ENCODE measurements at places on chromosomes 5 and 9.

DNA sequence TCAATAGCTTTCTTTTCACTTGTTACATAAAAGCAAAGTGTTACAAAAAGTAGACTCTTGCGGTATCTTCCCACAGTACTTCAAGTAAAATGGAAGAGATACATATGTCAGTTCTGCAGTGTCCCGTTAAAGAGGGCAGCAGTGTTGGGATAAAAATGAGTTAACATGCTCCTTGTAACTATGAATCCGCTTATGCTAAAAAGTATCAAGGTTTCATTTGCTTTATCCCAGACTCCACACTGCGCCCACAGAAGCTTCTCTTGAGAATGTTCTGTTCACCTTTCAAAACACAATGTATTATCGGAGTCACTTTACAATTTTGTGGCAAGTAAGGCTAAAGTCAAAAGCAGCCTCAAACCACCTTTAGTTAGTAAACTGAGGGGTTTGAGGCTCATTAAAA, 790 bp downstream of the PTAR1 start:
- no peak for DNase-seq

GRCh38 chr9:98972716-98973115, 29.0 kb downstream of the COL15A1 start:
- no peak for DNase-seq

GRCh38 chr9:107067739-107068416, 204.9 kb downstream of the ZNF462 start:
- DNase-seq = peak; percentile 33

GRCh38 chr5:1745123-1745795, 54.4 kb downstream of the MRPL36 start:
- DNase-seq = no peak

- no peak for DNase-seq
Observed at GRCh38 chr9:127525401-127526188, 74.3 kb downstream of the LRSAM1 start.

DNA sequence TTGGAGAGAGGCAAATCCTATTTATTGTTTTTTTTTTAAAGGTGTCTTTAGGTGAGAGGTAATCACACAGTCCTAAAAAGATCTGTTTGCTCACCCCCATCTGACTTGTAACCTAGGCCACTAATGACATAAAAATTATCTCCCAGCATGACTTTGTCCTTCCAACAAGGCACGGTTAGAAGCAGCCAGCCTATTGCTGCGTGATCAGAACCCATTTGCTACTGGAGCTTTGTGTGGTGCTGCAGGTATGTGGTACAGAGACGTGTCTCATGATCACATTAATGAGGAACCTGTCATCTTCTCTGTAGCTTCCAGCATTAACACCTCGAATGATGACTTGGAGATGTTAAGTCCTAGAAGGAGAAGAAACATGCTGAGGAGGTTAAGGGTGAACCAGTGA, 555.8 kb upstream of the TLE4 start:
- peak; percentile 92 for DNase-seq

DNA sequence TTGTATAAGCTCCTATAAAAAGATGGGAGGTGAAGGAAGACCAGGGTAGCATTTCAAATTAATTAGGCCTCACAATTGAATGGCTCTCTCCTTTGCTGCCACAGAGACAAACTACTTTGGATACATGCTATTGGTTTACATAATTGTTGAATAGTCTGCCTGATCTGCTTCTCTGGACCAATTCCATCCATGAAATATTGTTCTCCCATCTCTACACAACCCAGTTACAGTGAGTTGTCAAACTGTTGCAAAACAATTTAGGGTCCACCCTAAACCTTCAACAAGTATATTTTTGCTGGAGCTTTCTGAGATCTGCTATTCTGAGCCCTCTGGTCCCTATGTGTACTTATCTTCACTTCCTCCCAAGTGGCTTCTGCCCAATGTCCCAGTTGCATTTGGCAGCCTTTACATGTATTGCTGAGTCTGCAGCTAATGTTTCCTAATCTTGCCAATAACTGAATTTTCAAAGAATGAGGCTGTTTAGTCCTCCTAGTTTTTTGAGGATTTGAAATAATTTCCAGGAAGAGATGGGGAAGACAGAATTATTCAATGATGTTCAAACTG, 38.9 kb downstream of the AGTPBP1 start:
- no peak for DNase-seq

DNA sequence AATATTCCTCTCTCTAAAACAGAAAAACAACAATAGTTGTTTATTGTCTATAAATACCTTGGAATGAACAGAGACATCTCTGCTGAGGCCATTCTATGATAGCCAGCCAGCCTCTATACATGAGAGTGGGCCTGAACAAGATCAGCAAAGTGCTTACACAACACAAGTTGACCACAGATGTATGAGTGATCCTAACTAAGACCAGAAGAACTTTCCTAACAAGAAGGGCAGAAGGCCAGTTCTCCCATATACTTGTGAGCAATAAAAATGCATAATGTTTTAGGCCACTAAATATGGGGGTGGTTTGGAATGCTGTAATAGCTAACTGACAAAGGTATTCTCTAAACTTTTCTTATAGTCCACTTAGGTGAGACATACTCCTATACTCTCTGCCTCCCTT, 345.7 kb downstream of the SPATA31D1 start:
- DNase-seq = no peak

GRCh38 chr9:107138261-107138992, 144.7 kb upstream of the RAD23B start:
- DNase-seq = no peak

GRCh38 chr5:130135506-130135905, 231.2 kb downstream of the CHSY3 start:
- no peak for DNase-seq

DNA sequence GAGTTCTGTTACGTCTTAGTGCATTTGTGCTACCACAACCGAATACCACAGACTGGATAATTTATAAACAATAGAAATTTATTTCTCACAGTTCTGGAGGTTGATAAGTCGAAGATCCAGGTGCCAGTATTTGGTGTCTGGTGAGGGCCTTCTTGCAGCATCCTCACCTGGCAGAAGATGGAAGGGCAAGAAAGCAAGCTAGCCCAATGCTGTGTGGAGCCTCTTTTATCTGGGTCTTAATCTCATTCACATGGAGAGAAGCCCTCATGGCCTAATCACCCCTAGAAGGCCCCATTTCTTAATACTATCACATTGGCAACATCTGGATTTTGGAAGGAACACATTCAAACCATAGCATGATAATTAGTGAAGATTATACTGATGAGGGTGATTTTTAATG, 159.3 kb downstream of the CHSY3 start:
- DNase-seq = no peak

GRCh38 chr5:162769019-162769418, 668.4 kb upstream of the CCNG1 start:
- no peak for DNase-seq

GRCh38 chr5:59037041-59037440, 454.2 kb downstream of the RAB3C start:
- DNase-seq = no peak

GRCh38 chr5:164868761-164869160, 1363.3 kb downstream of the MAT2B start:
- DNase-seq = no peak

DNA sequence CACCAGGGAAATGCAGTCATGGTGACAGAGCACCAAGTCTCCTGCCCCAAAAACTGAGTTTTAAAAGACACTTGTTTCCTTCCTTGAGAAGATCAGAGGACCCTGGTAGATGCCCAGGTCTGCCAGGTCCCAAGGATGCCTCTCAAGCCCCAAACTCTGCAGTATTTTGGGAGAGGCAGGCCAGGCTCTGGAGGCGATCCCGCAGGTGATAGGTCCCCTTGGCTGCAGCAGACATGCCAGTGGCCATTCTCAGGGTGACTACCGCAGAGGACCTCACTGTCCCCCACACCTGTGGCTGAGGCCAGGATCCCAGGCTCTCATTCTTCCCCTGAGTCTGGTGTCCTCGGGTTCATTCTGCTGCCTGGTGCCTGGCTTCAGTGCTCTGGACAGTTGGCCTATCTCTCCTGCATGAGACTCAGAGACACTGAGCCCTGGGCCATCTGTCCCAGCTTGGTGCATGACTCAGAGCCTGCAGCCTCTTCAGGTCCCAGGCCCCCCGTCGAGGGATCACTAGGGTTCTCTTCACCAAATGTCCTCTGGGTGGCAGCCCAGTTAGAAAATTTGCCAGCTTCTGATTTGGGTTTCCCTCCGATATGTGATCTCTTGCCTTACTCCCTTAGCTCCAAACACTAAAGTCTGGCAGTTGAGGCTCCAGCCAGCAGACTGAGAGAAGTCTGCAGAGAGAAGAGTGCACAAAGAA, 59.7 kb upstream of the GARNL3 start:
- DNase-seq = no peak

GRCh38 chr9:100352201-100352726, 478 bp downstream of the TEX10 start:
- peak; percentile 46 for DNase-seq

DNA sequence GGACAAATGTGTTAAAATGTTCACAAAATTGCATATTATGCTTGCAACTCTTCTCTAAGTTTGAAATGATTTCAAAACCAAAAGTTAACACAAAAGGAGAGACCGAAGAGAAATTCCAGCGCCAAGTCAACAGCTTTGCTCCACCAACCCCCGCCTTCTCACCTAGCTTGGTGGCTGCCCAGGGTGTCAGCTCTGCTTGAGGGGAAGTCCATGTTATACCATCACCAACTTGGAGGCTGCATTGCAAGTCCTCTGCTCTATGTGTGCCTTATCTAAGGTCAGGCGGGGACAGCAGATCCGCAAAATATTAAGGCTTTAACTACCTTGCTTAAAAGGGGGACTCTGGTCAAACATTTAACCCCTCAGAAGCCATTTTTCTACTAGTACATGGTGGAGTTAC, 14.6 kb downstream of the CCNJL start:
- no peak for DNase-seq

GRCh38 chr5:80799041-80799440, 144.3 kb upstream of the DHFR start:
- no peak for DNase-seq

- no peak for DNase-seq
Observed at GRCh38 chr9:90070056-90070455, 465.2 kb downstream of the GADD45G start.

DNA sequence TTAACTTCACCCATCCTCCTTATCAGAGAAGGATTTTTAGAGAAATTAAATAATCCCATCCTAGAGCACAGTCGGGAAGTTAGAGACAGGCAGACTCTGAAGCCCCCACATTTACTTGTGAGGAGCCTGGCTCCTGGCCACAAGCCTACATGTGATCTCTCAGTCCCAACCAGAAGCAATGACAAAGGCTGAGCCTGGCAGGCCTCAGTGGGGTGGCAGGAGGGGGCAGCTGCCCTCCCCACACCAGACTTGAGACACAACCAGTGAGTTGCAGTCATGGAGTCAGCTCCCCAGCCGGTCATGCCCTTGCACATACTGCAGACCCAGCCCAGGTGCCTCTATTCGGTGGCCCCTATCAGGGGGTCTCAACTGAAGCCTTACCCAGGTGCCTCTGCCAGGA, 11.0 kb downstream of the NAIF1 start:
- no peak for DNase-seq

- DNase-seq = peak; percentile 68
Observed at GRCh38 chr5:102753889-102754766, 977 bp upstream of the PAM start.

DNA sequence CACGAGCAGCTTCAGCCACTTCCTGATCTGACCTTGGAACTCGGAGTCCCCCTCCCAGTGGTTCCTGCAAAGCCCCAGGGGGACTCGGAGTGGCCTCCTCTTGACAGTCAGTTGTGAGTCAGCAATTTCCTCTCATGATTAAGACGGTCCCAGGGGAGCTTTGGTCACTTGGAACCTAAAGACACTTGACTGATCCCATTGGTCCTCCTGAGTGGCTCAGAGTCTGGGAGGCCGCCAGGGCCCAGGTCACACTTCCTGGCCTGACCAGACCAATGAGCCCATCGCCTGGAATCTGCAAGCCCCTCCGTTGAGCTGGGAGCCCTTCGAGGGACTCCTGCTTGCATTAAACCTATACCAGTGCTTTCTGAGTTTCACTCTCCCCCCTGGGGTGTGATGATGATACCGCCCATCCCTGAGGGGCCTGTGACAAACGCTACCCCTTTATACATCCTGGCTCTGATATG, 29.1 kb downstream of the TSPAN17 start:
- DNase-seq = no peak

DNA sequence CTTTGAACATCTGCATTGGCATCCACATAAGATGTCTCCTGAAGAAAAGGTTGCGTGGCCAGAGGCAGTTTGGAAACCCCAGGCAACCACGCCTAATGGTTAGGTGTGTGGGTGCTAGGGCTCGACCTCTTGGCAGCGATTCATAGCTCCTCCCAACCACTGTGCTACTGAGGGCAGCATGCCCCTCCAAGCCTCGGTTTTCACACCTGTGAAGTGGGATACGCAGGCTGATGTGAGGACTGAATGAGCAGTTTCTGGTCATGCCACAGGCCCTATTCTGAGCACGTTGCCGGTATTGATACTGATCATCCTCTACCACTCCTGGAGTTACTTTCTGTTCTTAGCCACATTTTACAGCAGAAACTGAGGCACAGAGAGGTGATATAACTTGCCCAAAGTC, 19.1 kb downstream of the NDST1 start:
- no peak for DNase-seq

DNA sequence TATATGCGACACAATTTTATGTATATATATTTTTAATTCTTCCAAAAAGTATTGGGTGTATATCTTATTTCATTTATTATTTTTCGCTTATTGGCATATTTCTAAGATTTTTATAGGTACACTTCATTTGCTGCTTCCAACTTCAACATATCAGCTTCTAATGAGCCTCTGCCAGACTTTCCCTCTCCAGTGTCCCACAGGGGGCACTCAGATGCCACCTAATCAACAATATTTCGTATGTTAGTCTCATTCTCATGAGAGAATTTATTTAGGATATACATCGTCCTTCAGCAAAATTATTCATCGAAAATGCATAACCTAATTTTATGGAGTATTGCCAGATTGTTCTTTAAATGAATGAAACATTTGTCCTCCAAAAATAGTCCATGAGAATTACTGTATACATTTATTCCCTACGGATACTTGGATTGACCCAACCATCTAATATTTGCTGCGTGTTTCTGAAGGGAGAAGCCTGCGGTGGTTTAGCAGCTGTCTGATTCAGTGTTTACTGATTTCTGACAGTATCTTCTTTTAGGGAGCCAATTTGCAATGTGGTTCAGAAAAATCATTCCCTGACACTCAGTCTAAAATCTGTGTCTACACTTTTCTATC, 100.6 kb upstream of the SELENOP start:
- no peak for DNase-seq
